Activated T-cell treated with anti-CD3 and anti-CD28 coated beads, Interleukin-2, amount 50 U/mL, for 4 hours (primary cell): ENCODE measurements at places on chromosomes 1 and 21. TPM values are rescaled to one million over a fixed set of nuclear protein-coding genes. Genes with fewer than 3 reads are reported as not detected.

MYOM3 gene
- total RNA-seq = not detected

AGMAT gene
- total RNA-seq = 22.8 TPM

CD52 gene
- total RNA-seq = 82.3 TPM

GBP5 gene
- total RNA-seq = 177 TPM

CNN3 gene
- 1.9 TPM for total RNA-seq

KRTAP13-2 gene
- total RNA-seq = not detected

TBX19 gene
- 0.48 TPM for total RNA-seq

SPRR2A gene
- total RNA-seq = not detected

LHX8 gene
- not detected for total RNA-seq

CD1D gene
- not detected for total RNA-seq

LRRC7 gene
- total RNA-seq = 0.27 TPM

PRDM16 gene
- total RNA-seq = 0.05 TPM

PTPN22 gene
- total RNA-seq = 46.8 TPM
